Stimulated activated CD4-positive, alpha-beta T cell treated with anti-CD3 and anti-CD28 coated beads, Interleukin-12 subunit alpha, Interleukin-12 subunit beta, amount 100 ng/mL, for 24 hours (primary cell): ENCODE measurements at places on chromosomes 3 and 15.

DNA sequence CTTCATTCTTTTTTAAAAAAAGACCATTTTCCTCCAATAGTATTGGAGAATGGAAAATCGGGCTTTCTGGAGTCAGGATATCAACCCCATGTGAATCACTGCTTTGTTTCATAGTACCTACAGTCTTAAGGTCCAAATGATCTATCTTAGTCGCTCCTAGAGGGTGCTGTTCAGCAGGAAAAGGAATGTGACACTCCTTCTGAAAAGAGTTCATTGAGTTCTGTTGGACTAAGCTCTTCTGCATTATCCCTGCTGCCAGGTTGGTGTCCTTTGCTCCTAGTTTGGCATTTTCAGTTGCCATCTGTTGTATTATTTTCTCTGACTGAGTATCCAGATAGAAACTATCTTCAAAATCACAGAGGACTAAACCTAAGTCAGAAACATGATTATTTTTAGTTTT, 57.2 kb downstream of the POLQ start:
- no peak for DNase-seq

GRCh38 chr15:60827492-60827891, 348.6 kb upstream of the ICE2 start:
- DNase-seq = no peak

- DNase-seq = no peak
Observed at GRCh38 chr3:142976621-142977398, 13.3 kb upstream of the PAQR9 start.

DNA sequence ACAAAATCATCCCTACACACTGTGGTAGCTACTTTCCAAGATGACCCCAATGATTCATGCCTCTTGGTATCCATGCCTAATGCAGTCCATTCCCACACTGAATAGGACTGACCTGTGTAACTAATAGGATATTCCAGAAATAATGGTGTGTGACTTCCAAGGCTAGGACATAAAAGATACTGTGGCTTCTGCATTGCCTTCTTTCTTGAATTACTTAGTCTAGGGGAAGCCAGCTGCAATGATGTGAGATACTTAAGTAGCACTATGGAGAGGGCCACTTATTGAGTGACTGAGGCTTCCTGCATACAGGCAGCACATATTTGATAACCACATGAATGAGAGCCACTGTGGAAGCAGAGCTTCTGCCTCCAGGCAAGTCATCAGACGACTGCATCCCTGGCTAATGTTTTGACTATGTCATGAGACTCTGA, 50.1 kb downstream of the NR1I2 start:
- DNase-seq = no peak

DNA sequence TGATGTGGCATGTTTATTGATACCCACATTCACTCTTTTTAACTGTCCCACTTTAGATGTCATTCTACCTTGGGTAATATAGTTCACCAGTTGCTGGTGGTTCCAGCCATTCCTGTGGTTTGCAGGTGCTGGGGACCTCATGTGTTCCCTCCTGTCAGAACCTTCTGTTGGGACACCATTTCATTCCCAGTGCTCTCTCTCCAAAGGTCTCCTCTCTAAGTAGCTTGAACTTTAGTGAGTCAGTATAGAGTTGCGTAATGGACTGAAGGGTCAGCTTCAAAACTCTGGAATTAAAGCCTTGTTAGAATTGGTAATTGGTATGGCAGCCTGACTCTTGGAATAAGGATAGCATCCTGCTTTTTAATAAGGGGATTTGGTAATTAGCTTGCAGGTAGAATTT, 108.5 kb downstream of the PLCL2 start:
- DNase-seq = no peak

- DNase-seq = no peak
Observed at GRCh38 chr3:4751502-4752101, 227.6 kb upstream of the BHLHE40 start.

DNA sequence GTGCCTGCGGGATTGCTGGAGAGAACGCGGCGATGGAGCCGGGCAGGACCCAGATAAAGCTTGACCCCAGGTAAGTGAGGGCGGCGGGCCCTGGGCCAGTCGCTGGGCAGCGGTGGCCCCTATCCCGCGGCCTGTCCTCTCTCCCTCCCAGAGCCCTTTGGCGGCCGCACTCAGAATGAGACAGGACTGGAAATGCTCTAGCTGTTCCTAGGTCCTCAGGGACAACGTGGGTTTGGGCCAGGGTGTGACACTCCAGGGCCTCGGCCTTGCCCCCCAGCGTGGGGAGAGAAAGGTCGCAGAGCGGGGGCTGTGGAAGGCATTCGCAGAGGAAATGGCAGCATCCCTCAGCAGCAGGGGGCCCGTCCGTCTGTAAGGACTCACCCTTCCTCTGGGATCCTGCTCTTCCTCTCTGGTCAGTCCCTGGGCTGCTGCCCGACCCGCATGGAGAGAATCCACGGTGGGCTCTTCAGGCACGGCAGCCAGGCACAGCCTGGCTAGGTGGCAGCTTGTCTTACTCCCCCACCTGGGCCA, 412 bp downstream of the SLC51A start:
- no peak for DNase-seq

GRCh38 chr15:67746450-67746849, 78.9 kb upstream of the SKOR1 start:
- DNase-seq = no peak

DNA sequence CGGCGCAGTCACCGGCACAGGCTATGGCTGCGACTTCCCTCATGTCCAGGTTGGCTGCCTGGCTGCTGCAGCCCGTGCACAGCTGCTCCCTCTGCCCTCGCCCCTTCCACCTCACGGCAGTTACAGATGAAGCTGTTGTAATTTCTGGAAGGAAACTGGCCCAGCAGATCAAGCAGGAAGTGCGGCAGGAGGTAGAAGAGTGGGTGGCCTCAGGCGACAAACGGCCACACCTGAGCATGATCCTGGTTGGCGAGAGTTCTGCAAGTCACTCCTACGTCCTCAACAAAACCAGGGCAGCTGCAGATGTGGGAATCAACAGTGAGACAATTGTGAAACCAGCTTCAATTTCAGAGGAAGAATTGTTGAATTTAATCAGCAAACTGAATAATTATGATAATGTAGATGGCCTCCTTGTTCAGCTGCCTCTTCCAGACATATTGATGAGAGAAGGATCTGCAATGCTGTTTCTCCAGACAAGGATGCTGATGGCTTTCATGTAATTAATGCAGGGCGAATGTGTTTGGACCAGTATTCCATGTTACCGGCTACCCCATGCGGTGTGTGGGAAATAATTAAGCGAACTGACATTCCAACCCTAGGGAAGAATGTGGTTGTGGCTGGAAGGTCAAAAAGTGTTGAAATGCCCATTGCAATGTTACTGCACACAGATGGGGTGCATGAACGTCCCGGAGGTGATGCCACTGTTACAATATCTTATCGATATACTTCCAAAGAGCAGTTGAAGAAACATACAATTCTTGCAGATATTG, 13.2 kb upstream of the GNB4 start:
- no peak for DNase-seq

DNA sequence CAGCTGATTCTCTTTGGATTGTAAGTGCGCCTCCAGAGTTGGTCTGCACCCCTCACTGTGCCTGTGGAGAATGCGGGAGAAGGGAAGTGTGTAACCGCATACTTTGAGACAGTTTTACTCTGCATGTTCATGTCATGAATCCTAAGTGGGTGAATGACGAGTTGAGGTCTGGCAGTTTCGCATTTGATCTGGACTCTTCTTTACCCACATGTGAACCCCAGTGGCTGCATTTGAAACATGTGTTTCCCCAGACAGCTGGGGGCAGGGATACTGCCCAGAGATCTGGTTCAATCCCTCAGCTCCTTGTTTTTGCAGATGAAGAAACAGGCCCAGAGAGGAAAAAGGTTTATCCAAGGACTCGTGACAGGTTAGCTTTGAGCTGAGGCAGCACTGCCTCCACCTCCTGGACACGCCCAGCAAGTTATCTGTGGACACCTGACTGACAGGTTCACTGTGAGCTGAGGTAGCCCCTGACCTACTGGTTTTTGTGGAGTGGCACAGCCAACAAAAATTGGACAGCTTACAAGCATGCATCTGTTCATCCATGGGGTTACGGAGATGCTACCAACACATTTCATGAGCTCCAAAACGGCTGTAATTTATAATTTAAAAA, 207.3 kb downstream of the XXYLT1 start:
- DNase-seq = no peak

- DNase-seq = no peak
Observed at GRCh38 chr3:197362081-197362480, 63.7 kb upstream of the DLG1 start.

DNA sequence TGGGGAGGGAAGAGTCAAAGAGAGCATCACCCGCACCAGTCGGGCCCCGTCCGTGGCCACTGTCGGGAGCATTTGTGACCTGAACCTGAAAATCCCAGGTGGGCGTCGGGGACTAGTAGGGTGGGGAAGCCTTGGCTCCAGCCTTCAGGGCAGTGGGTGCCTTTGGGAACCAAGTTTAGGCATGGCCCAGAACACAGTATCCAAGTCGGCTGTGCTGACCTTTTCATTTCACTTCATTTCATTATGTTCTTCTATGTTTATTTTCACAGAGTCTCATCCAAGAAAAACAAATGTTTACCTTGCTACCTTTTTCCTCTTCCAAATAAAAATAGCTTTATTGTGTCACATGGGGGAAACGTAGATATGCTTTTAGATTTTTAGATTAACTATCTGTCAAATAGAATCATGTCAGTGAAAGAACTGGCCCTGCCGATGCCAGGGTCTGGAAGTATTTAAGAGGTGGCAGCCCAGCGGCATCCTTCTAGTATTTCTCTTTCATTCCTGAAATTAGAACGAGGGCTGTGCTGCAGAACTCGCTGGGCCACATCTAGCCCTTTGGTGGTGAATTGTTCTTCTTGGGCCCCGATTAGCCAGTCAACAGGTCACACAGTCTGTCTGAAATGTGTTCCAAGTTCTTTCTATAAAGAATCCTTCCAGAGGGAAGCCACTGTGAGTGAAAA, 60.5 kb downstream of the DNASE1L3 start:
- no peak for DNase-seq

- no peak for DNase-seq
Observed at GRCh38 chr15:101269479-101270223, 7.6 kb downstream of the SELENOS start.

GRCh38 chr15:31455499-31455898, 128.9 kb downstream of the KLF13 start:
- no peak for DNase-seq

- DNase-seq = no peak
Observed at GRCh38 chr15:48946074-48946839, 17.5 kb downstream of the SHC4 start.

GRCh38 chr15:90003736-90004135, 2.6 kb downstream of the ZNF710 start:
- no peak for DNase-seq

DNA sequence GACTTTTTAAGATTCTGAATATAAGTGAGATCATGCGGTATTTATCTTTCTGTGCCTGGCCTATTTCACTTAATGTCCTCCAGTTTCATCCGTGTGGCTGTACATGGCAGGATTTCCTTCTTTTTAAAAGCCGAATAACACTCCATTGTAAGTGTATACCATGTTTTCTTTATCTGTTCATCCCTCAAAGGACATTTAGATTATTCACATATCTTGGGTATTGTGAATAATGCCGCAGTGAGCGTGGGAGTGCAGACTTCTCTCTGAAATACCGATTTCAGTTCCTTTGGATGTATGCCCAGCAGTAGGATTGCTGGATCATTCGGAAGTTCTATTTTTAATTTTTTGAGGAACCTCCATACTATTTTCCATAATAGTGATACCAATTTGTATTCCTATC, 136.1 kb downstream of the APBA2 start:
- no peak for DNase-seq

DNA sequence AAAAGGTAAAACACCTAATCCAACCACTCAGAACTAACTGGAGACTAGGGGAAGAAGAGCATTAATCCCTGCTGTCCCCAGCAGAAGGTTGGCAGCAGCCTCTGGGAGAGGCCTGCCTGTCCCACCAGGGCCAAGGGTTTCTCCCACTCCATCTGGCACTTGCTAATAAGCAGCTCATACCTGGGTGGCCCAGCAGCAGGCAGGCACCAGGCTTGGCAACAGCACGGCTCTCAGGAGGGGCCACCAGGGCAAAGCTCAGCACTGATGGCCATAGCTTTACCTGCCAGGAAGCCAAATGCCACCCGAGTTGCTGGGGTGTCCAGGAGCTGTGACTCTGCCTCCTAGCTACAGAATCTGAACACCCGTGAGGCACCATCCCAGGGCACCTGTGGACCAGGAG, 58.3 kb downstream of the BOC start:
- DNase-seq = no peak

GRCh38 chr15:42106288-42106687, 11.9 kb upstream of the PLA2G4D start:
- no peak for DNase-seq

DNA sequence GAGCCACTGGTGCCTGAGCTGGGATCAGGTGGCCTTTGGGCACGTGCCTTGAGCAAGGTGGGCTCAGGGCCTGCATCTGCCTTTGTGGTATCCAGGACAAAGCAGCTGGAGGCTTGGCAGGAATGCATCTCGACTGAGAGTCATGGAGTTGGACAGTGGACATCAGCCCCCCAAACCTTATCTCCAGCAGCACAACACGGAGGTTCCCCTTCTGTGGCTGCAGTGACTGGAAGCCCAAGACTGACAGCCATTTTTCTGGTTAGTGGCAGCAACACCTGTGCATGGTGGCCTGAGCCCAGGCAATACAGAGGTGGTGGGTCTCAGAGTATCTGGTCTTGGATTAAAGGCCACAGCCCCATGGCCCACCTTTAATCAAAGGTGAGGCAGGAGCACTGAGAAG, 27.8 kb upstream of the TSEN2 start:
- DNase-seq = no peak

DNA sequence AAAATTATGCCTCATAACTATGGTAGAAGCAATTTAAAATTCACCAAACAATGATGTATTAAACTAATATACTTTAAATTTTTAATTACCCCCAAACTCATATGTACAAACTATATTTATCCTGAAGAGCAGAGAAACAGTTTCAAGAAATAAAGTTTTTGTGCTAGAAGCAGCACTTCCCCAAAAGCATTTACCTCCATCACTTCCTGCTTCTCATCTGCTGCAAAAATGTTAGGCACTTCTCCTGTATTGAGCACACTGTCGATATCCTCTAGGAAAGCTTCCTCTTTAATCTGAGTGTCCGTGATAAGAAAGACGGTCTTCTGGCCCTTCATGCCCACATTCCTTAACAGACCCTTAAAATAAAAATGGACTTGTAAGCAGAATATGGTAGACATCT, 101.5 kb upstream of the ASB14 start:
- no peak for DNase-seq

GRCh38 chr15:39095218-39095879, 485.5 kb upstream of the THBS1 start:
- no peak for DNase-seq

GRCh38 chr15:40846841-40847222, 3.0 kb downstream of the SPINT1 start:
- no peak for DNase-seq

- DNase-seq = no peak
Observed at GRCh38 chr3:74546426-74546825, 68.0 kb downstream of the CNTN3 start.

DNA sequence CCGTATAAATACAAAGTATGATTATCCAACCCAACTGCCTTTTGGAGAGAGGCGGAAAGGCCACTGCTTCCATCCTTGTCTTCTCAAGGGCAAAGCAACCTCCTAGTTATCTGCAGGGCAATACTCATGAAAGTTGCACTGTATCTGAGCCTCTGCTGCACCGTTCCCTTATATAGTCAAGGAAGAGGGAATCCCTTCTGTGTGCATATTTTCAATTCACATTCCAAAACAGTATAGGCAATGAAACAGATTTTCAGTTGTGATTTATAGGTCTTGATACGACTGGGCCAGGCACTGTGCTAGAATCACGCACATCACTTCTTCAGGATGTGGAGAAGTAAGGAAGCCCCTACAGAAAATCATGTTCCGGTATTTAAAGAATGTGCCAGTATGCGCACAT, 455.7 kb downstream of the FOXP1 start:
- no peak for DNase-seq

- no peak for DNase-seq
Observed at GRCh38 chr3:103976931-103977339, 1389.8 kb upstream of the ALCAM start.
